ENCODE measurements at places on chromosomes 7 and 10.

DNA sequence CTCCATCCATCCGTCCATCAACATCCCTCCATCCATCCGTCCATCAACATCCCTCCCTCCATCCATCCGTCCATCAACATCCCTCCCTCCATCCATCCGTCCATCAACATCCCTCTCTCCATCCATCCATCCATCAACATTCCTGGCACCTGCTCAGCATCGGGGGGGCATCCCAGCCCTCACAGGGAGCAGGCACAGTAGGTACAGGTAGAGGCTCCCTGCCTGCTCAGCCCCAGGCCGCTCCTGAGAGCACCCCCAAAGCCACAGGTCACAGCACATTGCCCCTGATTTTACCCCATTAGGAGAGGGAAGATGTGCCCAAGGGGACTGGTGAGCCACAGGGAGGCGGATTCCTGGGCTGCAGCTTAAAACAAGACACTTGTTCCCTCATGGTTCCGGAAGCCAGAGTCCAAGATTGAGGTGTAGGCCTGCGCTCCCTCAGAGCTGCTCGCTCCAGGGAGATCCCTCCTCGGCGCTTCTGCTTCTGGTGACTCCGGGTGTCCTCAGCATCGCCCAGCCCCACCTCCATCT, 21.1 kb upstream of the CFAP46 start:
- DNase-seq: no peak

GRCh38 chr10:80196270-80196949, 8.9 kb downstream of the ANXA11 start:
- no peak for DNase-seq

GRCh38 chr7:28417321-28417940, 5.1 kb downstream of the CREB5 start:
- no peak for DNase-seq

- DNase-seq: no peak
Measured at GRCh38 chr7:4836206-4836661, 25.6 kb downstream of the PAPOLB start.

GRCh38 chr10:51029172-51029641, 45.1 kb upstream of the PRKG1 start:
- no peak for DNase-seq

DNA sequence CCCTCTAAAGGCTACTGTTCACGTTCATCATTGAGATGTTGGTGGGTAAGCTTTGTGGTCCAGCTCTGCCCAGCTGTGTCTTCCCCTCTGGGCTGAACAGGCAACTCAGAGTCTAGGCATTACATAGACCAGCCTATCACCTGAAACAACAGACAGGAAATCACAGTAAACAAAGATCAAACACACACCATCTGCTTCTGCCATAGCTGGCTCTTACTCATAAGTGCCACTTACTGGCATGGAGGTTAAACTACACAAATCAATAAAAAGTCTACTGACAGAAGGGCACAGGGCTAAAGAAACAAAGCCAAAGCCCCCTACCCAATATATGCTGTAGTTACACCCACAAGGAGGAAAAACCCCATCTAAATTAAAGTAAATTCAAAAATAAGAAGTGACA, 35.0 kb downstream of the SEPTIN14 start:
- no peak for DNase-seq

- no peak for DNase-seq
Measured at GRCh38 chr10:22646388-22646853, 68.0 kb downstream of the PIP4K2A start.

DNA sequence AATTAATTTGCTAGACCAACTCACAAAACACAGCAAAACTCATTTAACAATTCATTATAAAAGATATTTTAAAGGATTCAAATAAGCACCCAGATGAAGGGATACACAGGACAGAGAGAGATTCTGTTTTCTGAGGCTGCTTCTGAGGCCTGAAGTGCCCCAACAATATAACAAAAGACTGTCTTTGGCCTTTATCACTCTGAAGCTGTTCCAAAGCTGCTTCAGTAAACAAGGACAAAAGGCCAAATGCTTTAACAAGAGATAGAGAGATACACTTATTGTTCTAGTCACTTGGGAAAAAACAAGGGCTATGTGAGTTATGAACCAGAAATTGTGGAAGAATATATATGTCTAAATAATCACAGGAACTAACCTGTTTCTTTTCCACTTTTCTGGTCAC, 223.7 kb downstream of the CXCL12 start:
- no peak for DNase-seq

DNA sequence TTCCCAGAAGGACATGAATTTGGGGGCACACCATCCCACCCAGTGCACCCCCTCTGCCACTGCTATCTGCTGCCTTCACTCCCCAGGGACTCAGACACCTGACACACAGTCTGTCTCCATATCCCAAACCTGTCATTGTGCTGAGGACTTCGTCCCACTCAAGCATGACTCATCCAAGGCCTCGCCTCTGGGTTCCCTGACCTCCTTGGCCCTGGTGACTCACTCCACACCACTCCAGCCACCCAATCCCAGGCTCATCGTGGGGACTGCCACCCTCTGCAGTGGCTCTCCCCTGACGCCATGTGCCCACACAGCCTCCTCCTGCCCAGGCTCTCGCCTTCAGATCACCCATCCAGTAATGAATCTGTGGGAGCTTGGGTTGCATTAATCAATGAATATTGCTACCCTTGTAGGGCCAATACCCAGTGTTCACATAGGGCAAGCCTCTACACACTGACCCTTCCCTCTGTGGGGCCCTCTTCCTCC, 6.6 kb upstream of the INSIG1 start:
- no peak for DNase-seq

DNA sequence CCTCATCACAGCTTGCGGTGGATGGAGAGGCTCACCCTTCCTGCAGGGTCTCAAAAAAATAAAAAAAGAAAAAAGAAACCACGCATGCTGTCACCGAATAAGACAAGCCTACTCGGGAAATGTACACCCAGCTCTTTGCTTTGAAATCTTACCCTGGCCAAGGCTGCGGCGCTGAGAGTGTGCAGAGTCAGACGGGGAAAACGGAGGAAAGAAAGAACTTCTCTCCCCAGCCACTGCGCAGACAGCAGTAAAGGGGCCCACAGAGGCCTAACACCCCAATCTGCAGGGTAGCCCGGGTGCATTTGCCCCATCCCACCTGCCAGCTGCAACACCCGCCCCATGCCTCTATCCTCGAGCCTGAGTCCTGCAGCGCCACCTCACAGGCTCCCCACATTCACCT, 14.8 kb downstream of the SLIT1 start:
- DNase-seq: no peak

DNA sequence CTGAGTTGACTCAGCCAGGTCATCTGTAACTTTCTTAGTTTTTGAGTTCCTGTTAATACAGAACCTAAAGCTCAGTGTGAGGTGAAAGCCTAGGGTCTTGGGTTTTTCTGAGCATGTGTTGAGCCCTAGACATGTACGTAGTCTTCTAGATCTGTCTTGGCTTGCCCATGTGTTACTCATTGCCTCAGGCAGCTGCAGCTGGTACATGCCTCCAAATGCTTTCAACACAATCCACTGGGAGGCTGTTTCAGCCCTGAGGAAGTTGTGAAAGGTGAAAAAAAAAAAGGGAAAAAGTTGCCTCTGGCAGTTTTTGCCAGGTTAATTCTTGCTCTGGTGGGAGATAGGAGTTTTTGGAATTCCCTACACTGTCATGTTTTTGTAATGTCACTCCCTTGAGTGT, 134.6 kb downstream of the RNF216 start:
- DNase-seq: no peak

- peak; percentile 39 for DNase-seq
Measured at GRCh38 chr7:155495440-155496248, 37.7 kb downstream of the EN2 start.

DNA sequence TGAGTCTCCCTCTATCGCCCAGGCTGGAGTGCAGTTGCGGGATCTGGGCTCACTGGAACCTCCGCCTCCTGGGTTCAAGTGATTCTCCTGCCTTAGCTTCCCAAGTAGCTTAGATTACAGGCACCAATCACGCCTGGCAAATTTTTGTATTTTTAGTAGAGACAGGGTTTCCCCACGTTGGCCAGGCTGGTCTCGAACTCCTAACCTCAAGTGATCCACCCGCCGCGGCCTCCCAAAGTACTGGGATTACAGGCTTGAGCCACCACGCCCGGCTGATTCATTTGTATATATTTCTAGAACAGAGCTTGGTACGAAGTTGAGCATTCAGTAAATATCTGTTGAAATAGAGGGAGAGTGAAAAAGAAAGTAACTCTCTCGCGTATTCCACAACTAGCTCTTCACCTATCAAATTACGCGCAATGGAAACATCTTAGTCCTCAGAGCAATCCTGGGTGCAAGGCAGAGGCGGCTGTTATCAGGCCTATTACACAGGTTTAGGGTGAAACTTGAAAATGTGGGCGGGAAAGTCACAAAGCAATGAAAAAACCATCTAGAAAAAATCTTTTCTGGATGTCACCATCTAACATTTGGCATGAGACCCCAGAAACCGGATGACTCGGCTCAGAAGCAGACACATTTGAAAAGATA, 707 bp upstream of the GHITM start:
- DNase-seq: no peak

DNA sequence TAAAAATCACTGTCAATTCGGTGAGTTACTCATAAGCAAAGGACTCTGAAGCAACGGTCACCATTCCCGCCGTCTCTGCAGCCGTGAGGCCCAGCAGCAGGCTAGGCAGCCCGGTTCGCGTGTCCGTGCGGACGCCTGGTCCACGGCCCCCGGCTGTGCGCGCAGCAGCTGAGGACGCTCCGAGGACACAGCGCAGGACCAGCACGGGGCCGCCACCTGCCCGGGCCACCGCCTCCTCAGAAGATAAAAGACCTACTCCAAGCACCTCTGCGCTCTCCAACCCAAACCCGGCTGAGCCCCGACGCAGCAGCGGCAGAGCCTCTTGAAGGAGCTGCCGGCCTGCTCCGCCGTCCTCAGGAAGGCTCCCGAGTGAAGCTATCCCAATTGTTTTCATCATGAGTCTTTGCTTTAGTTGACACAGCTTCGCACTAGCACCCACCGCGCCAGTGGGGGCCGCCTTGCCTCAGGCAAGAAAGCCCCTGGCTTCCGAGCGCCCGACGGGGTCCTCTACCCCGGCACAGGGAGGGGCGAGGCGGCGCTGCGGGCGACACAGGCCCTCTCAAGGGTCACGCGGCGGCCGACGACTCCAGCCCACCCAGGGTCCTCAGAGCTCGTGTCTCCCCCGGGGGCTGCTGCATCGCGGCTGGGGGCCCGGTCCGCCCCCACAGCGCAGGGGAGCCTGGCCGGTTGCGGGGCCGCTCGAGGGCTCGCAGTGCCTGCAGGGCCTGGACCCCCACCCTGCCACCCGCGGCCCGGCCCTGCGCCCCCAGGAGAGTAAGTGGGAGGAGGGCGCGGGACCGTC, 16.9 kb upstream of the GPR146 start:
- DNase-seq: peak; percentile 12

GRCh38 chr10:119327096-119327745, 119.8 kb downstream of the GRK5 start:
- no peak for DNase-seq

DNA sequence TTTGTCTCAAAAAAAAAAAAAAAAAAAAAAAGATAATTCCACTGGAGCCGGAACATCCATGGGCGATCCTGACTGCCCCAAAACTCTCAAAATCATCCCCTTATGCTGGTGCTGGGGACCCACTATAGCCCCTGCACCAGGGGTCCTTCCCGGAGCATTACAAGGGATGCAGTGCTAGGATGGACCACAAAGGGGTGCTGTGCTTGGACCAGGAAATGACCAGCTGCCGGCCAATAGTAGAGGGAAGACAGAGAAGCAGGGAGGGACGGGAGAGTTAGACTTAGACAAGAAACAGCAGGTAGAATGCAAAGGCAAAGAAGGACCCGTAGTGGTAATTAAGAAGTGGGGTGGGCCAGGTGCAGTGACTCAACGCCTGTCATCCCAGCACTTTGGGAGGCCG, 40.5 kb downstream of the RCC1L start:
- DNase-seq: no peak

DNA sequence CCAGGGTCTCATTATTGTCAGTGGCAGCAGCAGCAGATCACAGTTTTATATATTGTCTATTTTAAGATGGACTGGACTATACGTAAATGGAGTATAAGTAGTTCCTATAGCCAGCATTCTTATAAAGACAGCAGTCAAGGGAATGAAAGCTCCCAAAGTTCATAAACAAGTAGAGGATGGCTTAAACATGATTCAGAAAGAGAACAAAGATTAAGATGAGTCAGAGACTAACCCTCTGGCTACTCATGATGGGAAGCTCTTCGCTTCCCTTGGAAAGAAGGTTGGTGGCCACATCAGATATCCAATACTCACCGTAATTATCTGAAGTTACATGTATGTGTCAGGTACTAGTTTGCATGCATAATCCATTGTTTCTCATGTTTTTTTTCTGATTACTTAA, 277.0 kb downstream of the INHBA start:
- DNase-seq: no peak

DNA sequence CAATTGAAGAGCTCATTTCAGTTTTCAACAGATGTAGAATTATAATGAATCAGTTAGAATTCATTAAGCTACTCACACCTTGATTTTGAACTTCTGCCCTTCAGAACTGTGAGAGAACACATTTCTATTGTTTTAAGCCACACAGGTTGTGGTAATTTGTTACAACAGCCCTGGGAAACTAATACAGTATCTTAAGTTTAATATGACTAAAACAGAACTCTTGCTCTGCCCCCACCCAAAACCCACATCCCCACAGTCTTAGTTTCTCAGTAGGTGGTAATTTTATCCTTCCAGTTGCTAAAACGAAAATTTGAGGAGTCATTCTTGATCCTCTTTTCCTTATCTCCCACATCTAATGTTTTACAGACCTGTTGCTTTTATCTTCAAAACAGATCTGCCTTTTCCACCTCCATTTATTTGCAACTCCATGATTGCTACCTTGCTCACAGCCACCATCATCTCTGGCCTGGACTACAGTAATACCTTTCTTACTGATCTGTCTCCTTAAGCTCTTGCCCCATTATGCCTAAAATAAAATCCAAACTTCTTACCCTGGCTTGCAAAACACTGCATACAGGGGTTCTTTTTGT, 72.8 kb upstream of the NXPH1 start:
- no peak for DNase-seq

DNA sequence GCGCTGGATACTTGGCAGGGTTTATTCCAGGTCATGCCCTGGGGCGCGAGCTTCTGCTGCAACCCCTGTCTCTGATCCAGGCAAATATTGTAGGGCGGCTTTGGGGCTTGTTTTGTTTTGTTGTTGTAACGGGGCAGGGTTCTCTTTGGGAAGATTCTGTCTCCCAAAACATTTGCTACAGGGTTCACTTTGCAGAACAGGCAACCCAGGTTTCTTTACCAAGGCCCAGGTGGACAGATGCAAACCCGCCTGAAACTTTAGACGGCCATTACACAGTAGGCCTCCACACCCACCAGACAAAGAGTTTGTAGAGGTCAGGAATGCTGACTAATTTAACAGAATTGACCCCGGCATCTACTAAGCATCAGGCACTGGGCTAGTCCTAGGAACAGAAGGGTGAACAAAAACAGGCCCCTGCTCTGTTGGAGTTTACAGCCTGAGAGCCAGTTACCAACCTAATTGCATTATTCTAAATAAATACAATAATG, 567 bp upstream of the CDCA7L start:
- no peak for DNase-seq

GRCh38 chr10:62993121-62993520, 140.0 kb upstream of the NRBF2 start:
- DNase-seq: no peak
